Dermis microvascular lymphatic vessel endothelial cell (primary cell): ENCODE measurements at places on chromosomes 3 and 15. TPM values are rescaled to one million over a fixed set of nuclear protein-coding genes. Genes with fewer than 3 reads are reported as not detected.

DGKG gene
- 1.1 and 2.2 TPM in 2 replicates for total RNA-seq

IQCF5 gene
- not detected in 2 replicates for total RNA-seq

HDAC11 gene
- 6.3 and 7.6 TPM in 2 replicates for total RNA-seq

PLA1A gene
- total RNA-seq: 5.1 and 11.9 TPM in 2 replicates

STXBP5L gene
- not detected in 2 replicates for total RNA-seq
